ENCODE measurements at places on chromosomes 7 and 10. TPM values are rescaled to one million over a fixed set of nuclear protein-coding genes. Genes with fewer than 3 reads are reported as not detected.

Gene CCDC3
- 0.26 TPM for total RNA-seq

Gene MBL2
- not detected for total RNA-seq

- no peak overlapping the region for H3K27ac ChIP-seq
- H3K4me1 ChIP-seq = no peaks in the 10 kb centered on the region
- no peaks in the 10 kb centered on the region for H3K36me3 ChIP-seq
- ATAC-seq = no peak
- no peak overlapping the region for H3K4me3 ChIP-seq
Measured at GRCh38 chr10:32577448-32577847, 131.5 kb downstream of the CCDC7 start.

DNA sequence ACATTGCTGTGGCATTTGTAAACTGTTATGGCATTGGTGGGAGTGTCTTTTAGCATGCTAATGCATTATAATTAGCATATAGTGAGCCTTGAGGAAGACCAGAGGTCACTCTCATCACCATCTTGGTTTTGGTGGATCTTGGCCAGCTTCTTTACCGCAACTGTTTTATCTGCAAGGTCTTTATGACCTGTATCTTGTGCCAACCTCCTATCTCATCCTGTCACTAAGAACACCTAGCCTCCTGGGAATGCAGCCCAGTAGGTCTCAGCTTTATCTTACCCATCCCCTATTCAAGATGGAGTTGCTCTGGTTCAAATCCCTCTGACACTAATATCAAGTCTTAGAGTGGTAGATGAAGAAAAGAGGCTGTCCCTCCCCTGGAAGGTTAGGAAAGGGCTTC lies 506.2 kb downstream of the GALNT17 start:
- no peaks in the 10 kb centered on the region for H3K27me3 ChIP-seq
- no peaks in the 10 kb centered on the region for H3K36me3 ChIP-seq
- ATAC-seq = no peak
- no peaks in the 10 kb centered on the region for H3K4me1 ChIP-seq
- no peak overlapping the region for H3K4me3 ChIP-seq

DNA sequence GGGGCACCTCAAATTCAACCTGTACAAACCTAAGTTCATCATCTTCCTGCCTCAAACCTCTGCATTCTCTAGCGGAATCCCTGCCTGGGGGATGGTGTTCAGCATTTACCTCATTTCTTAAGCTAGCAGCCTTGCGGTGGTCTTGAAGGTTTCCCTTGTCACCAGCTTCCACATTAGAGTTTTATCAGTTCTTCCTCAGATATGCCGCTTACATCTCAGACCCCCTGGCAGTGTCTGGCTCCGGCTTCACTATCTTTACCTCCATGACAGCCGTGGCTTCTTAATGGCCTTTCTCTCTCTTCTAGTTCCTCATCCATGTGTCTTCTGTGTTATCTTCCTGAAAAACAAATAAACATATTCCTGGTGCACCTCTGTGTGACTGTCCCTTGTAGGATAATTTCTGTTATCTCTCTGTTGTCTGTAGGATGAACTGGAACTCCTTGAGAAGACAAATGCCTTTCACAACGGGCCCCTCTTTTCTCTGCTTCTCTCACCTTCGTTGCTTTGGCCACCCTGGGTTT lies 101.1 kb upstream of the BMPER start:
- H3K4me1 ChIP-seq = no peaks in the 10 kb centered on the region
- H3K4me3 ChIP-seq = no peak overlapping the region
- H3K27ac ChIP-seq = no peak overlapping the region
- H3K27me3 ChIP-seq = no peaks in the 10 kb centered on the region
- no peak for ATAC-seq
- H3K36me3 ChIP-seq = no peaks in the 10 kb centered on the region

GRCh38 chr10:97335188-97335619 lies 675 bp upstream of the FRAT2 start:
- ATAC-seq = no peak
- H3K4me3 ChIP-seq = peak overlapping the region; percentile 44
- peaks cover 16% of the 10 kb centered on the region for H3K36me3 ChIP-seq

DNA sequence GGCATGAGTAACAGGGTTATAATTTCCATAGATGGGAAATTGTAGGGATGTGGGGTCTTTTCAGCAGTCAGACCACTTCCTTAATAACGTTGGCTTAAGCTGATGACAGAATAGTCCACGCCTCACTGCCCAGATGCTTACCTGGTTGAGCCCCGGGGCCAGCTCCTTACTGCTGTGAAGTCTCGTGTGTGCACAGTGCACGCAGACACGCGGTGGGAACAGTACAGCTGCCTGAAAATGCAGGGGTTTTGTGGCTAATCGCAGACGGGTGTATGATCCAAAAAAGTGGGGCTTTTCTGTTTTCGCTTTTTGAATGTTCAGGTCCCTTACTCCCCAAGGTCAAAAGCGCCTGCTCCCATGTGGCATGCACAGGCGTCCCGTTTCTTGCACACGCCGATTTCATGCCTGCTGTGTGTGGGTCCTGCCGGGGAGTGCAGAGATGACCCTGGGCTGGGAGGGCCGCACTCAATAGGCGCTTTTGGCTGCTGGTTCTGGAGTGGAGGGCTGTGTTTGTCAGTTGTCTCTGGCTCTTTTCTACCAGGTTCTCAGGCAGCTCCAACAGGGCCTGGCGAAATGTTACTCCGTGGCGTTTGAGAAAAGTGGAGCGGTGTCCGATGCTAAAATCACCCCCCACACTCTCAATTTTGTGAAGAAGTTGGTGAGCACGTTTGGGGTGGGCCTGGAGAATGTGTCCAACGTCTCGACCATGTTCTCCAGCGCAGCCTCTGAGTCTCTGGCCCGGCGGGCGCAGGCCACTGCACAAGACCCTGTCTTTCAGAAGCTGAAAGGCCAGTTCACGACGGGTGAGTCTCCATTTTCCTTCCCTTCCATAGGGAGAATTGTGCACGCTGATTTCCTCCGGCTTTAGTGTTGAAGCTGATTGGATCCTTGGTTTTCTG lies 116.0 kb downstream of the TRRAP start:
- no peak for ATAC-seq
- H3K27ac ChIP-seq = no peak overlapping the region
- H3K4me3 ChIP-seq = no peak overlapping the region
- H3K27me3 ChIP-seq = no peaks in the 10 kb centered on the region
- H3K4me1 ChIP-seq = peaks cover 9% of the 10 kb centered on the region
- H3K36me3 ChIP-seq = peaks cover 95% of the 10 kb centered on the region

- H3K27ac ChIP-seq = no peak overlapping the region
- H3K4me3 ChIP-seq = no peak overlapping the region
- no peaks in the 10 kb centered on the region for H3K4me1 ChIP-seq
- no peaks in the 10 kb centered on the region for H3K27me3 ChIP-seq
- H3K36me3 ChIP-seq = no peaks in the 10 kb centered on the region
Measured at GRCh38 chr7:8629504-8629903, 196.1 kb downstream of the NXPH1 start.

GRCh38 chr7:104643587-104644217 lies 315.3 kb downstream of the LHFPL3 start:
- peaks cover 12% of the 10 kb centered on the region for H3K27me3 ChIP-seq
- H3K27ac ChIP-seq = no peak overlapping the region
- H3K36me3 ChIP-seq = no peaks in the 10 kb centered on the region
- H3K4me1 ChIP-seq = no peaks in the 10 kb centered on the region
- H3K4me3 ChIP-seq = no peak overlapping the region
- no peak for ATAC-seq

GRCh38 chr7:28020302-28020940 lies 160.2 kb downstream of the JAZF1 start:
- no peak overlapping the region for H3K4me3 ChIP-seq
- H3K27me3 ChIP-seq = no peaks in the 10 kb centered on the region
- peaks cover 3% of the 10 kb centered on the region for H3K4me1 ChIP-seq
- H3K27ac ChIP-seq = no peak overlapping the region

- ATAC-seq = no peak
- H3K27ac ChIP-seq = no peak overlapping the region
- no peak overlapping the region for H3K4me3 ChIP-seq
Measured at GRCh38 chr10:8122611-8123369, 68.3 kb downstream of the GATA3 start.
